ENCODE measurements at places on chromosomes 16 and 17.
A peak's percentile ranks its signal among the peaks of the same experiment; 100 is the strongest.

DNA sequence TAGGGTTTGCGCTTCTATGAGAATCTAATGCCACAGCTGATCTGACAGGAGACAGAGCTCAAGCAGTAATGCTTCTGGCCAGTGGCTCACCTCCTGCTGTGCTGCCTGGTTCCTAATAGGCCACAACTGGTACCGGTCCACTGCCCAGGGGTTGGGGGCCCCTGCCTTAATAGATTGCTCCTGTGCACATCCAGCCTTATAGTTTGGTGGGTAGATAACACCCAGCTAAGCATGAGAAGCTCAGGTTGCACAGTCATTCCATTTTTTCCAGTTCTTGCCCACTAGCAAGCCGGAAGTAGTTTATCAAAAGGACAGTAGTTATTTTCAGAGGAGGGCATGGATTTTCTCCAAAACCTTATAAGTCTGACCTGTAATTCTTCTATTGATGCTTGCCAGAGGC is 7.6 kb downstream of the KRTAP1-5 start:
- no peak for DNase-seq

DNA sequence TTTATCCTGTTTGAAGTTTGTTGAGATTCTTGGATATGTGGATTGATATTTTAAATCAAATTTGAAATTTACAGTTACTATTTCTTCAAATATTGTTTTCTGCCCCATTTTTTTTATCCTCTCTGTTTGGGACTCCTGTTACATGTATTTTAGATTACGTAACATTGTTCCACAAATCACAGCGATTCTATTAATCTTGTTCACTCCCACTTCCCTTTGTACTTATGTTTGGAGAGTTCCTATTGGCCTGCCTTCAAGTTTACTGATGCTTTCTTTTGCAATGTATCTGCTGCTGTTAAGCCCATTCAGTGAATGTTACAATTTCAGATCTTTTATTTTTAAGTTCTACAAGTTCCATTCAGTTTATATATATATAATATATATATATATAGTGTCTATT is 288.3 kb upstream of the TNRC6C start:
- DNase-seq = no peak

DNA sequence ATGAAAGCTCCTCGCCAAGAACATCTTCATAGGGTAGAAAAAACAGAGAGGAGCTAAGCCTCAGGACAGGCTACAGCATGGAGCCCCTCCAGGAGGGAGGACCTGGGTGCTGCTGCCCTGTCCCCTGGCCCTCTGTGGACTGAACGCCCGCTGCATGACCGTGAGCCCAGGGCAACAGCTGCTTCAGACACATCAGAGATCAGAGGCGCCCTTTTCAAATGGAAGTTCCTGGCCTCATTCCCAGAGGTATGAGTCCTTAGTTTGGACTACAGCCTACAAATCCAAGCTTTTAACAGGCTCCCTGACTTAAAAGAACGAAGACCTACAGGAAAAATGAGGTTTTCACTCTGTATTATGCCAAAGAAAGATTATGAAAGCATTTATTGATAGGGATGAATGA is 48.5 kb downstream of the ZNF18 start:
- DNase-seq = peak; percentile 84

GRCh38 chr16:52721331-52721730 is 174.4 kb upstream of the TOX3 start:
- no peak for DNase-seq

GRCh38 chr16:58843675-58844074 is 109.6 kb upstream of the GOT2 start:
- peak; percentile 22 for DNase-seq

DNA sequence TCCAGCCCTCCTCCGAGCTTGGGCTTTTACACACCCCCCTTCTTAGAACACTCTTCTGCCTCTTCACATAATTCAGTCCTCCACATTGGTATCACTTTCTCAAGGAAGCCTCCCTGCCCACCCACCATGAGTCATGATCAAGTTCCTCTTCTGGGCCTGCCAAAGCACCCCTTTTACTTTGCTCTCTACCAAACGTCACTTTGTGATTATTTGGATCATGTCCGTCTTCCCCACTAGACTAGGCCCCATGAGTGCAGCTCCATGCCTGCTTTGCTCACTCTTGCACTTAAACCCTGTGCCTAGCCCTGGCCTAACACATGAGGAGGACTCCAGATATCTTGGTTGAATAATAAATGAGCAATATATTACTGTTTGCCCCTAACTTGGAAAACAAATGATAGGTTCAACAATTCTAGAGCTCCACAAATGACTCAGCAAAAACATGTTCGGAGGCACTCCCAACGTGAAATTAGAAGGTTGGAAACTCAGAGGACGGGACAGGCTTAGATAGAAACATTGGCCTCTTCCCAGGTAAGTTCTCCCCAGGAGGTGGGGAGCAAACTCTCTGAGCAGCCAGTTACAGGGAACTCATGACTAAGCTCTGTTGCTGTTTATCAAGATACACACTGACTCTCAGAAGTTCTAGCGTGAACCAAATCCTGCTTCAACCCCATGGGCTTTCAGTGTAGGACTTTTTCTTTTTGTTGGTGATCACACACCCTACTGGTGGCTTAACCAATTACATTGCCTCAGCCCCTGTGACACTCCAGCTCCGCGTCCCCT is 28.3 kb downstream of the G6PC1 start:
- DNase-seq = peak; percentile 74

GRCh38 chr16:72221630-72222024 is 49.7 kb upstream of the PMFBP1 start:
- no peak for DNase-seq

DNA sequence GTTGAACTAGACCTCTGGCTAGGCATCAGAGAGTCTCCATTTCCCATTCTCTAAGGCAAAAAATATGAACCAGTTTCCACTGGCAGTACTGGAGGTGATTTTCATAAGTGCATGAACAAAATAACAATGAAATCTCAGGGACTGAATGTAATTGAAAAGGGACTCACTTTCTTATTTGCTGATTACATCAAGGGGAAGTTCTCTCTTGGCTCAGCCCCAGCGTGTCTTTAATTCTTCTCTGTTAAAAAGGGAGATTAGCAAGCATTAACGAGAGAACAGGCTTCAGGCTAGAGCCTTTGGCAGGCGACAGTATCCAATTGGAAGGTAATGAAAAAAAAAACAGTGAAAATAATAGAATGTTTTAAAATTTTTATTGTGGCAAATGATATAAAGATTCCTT is 34.0 kb upstream of the ADAMTS18 start:
- DNase-seq = no peak

- no peak for DNase-seq
Observed at GRCh38 chr16:69669577-69669976, 56.8 kb downstream of the NQO1 start.

- no peak for DNase-seq
Observed at GRCh38 chr17:78448356-78448993, 70.0 kb downstream of the PGS1 start.

GRCh38 chr17:58300336-58300735 is 19.6 kb upstream of the MPO start:
- DNase-seq = no peak

DNA sequence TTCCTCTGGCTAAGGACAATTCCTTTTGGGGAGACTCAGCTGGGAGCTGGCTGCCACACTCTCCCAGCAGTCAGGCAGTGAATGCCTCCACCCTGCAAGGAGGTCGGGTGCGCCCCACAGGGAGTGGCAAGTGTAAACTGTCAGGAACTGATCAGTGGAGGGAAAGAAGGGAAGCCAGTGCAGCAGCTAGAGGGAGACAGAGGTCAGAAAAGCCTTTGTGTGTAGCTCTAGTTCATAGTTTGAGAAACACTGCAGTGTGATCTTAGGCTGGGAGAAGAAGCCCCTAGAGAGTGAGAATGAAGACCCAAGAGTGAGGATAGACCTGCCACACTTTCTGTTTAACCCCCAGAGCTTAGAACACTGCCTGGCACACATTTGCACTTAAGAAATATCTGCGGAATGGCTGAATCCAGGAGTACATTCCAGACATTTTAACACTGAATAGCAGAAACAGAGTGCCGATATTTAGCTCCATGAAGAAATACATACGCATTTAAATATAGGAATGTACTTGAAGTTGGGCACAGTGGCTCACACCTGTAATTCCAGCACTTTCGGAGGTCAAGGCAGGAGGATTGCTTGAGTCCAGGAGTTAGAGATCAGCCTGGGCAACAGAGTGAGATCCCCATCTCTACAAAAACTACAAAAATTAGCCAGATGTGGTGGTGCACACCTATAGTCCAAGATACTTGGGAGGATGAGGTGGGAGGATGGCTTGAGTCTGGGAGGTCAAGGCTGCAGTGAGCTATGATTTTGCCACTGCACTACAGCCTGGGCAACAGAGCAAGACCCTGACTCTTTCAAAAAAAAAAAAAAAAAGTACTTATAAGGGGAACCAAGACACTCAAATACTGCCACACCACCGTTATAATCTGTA is 11.1 kb upstream of the SLC5A11 start:
- no peak for DNase-seq

GRCh38 chr17:82021107-82021899 is 1.4 kb downstream of the CENPX start:
- peak; percentile 43 for DNase-seq

DNA sequence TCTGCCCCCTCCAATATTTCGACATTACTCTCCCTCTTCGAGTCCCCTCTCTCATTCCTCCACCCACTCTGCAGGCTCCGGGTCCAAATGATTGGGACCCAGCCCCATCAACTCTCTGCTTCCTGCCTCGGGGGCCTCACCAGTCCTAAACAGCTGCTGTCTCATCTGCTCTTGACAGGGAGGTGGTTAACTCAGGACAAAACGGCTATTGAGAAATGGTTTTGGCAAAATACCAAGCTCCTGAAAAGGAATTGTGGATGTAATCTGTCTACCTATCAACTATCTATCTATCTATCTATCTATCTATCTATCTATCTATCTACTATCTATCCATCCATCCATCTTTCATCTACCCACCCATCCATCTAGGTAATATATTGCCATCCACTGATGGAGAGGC is 2.2 kb downstream of the CD300H start:
- DNase-seq = no peak

GRCh38 chr16:1839554-1839953 is 12.5 kb downstream of the FAHD1 start:
- no peak for DNase-seq

GRCh38 chr16:82183004-82183397 is 13.0 kb upstream of the MPHOSPH6 start:
- DNase-seq = no peak

DNA sequence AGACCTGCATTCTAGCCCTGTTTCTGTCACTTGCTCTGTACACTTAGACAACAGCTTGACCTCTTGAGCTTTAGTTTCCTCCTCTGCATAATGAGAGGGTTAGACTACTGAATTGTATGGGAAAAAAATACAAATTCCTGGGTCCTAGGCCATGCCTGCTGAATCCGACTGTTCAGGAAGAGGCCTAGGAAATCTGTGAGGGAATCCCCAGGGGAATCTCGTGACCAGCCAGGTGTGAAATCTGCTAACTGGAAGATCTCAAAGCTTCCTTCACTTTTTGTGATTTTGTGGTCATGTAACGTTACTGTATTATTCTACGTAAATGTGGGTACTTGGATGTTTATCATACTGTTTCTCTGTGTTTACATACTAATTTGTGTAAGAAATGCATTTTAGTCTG is 58.2 kb downstream of the CYLD start:
- no peak for DNase-seq

DNA sequence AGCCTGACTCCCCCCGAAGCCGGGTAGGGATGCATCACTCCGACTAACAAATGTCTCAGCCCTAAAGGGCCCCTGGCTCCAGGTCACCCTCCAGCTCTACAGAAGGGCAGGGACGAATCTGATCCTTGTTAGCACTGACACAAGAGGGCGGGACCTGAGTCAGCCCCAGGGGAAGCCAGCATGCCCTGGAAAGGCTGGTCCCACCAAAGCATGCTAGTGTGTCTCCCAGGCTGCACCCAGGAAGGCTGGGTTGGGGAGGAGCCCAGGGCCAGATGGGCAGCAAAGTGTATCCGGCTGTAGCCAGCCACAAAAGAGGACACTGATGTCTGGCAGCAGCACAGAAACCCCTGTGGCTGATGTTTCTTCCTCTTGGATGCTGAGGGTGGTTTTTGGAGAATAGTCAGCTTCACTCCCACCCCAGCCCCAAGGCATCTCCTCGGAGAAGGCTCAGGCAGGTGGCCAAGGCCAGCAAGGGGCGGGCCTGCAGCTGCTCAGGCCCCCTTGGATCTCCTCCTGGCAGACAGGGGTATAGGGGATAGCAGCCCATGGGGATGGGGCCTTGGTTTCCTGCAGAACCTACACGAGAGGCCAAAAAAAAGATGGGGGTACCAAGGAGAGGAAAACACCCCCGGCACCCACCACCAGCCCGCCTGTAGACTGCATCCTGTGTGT is 11.0 kb downstream of the NATD1 start:
- DNase-seq = no peak

DNA sequence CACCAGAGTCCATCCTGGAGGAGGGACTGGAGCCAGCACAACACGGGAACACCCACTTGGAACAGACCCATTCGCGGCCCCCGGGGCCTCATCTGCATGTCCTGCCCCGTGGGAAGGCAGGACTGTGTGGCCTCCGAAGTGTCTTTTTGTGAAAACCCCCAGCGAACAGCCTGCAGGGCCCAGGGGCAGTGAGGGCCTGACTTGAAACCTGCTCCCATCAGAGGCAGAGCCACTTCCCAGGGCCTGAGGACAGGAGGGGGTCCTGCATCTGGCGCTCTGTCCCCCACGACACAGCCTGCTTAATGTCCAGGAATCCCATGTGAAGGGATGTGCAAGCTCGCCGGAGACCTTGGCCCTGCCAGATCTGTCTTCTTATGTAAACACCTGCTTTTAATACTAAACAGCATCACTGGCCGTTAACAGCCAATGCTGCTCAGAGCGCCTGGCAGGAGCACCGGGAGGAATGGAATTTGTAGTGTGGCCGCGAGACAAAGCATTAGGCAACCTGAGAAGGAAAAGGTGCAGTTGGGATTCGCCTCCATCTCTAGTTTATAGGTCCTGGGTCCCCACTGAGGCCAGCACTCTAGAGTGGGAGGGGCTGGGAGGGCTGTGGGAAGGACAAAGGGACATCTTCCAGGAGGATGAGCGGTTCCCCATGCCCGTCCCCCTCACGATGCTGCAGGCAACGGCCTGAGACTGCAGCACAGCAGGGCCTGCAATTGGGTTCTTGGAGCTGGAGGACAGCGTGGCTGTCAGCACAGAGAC is 9.6 kb upstream of the EVPL start:
- DNase-seq = no peak

GRCh38 chr17:21098934-21099689 is 27.7 kb upstream of the DHRS7B start:
- peak; percentile 53 for DNase-seq

DNA sequence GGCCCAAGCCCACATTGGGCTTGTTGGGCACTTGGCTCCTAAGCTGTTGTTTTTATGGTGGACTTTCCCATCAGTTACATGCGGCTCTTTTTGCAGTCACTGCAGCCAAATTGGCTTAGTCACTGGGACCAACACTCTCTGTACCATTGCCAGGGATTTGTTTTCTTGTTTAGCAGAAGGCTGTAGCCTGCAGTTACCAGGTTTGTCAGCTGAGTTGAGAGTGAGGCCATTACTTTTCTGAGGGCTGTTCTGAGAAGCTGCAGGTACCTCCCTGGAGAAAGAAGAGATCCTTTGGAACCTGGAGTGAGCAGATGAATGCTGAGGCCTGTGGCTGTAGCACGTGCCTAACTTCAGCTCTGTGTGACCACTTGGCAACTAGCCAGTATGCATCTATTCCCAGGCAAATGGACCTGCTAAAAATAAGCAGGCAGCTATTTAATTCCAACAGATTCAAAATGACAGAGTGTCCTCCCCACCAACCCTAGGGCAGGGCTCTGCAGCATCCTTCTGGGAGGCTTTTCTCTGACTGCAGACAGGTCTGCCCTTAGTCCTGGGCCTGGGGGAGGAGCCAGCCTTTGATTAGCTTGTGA is 12.9 kb downstream of the AKAP1 start:
- peak; percentile 72 for DNase-seq

- no peak for DNase-seq
Observed at GRCh38 chr17:28507567-28508203, 1.5 kb downstream of the FOXN1 start.

GRCh38 chr17:34542700-34543336 is 36.6 kb upstream of the TMEM132E start:
- DNase-seq = no peak

Measured in astrocyte (in vitro differentiated cells and primary cell).